Spleen (tissue), 13 donors: ENCODE measurements at places on chromosomes 7 and 10. TPM values are rescaled to one million over a fixed set of nuclear protein-coding genes. Genes with fewer than 3 reads are reported as not detected.

DNA sequence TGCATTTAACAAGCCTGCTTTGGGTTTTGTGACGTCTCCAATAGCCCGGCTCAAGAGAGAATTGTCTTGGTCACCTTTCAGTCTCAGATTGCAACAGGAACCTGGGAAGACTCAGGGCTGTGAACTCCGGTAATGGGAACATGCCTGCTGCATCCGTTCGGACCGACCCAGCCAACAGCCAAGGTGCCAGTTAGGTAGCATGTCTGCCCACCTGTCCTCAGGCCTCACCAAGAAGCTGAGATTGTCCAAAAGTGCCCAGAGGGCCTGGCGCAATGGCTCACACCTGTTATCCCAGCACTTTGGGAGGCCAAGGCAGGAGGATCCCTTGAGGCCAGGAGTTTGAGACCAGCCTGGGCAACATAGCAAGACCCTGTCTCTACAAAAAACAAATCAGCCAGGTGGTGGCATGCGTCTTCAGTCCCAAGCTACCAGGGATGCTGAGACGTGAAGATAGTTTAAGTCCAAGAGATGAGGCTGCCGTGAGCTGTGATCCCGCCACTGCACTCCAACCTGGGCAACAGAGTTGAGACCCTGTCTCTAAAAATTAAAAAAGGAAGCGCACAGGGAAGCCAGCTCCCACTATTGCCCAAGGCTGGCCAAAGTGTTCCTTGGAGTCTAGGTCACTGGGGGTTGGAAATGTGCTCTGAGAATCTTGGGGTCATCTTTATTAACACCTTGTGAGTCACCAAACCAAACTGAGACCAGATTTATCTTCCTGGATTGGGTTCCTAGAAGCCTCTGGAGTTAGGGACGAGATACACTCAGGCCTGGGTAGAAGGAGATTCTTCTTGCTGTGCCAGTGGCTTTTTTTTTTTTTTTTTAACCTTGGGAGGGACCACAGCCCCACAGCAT lies 26.9 kb downstream of the BAG3 start:
- no peak overlapping the region for H3K4me3 ChIP-seq
- H3K27me3 ChIP-seq, result no peaks in the 10 kb centered on the region
- peak; percentile 6 for DNase-seq
- H3K4me1 ChIP-seq, result no peaks in the 10 kb centered on the region

- no peak overlapping the region for H3K4me3 ChIP-seq
- DNase-seq, result no peak
These were observed 320.7 kb downstream of the GPR37 start for GRCh38 chr7:124444696-124445480.

DNA sequence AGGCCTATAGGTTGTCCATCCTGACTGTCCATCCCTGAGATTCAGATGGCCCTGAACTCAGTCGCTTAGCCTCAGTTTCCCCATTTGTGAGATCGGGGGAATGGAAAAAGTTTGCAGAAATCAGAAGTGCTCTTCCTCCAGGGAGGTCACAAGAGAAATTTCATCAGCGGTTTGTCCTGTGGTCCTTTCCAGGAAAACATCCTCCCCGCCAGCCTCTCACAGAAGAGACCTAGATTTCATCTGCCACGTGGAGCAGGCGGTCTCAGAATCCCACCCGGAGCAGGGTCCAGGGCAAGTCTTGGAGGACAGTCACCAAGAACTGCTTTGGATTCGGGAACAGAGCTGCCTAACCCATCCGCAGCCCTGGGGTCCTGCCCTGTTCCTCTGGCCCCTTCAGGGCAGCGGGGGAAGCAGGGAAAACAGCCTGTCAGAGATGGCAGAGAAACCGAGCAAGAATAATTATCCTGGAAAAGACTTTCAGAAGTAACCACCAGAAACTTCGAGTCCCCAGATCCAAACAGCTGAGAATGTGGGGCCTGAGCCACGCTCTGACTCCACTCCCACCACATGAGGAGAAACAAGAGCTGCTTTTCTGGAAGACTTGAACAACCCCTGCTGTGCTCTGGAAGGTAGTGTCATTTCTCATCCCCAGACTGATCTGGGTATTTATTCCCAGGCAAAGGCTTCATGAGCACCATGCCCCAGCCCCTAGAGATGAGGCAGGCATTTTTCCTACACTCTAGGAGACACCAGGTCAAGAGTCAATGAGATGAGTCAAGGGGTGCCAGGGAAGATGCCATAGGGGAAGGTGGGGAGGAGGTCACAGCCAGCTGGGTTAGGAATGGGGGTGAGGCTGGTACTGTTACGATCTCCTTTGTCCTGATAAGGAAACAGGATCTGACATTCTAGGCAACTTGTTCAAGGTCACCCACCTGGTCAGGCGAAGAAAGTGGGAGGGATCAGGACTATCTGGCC lies 1.1 kb upstream of the TNS3 start:
- H3K27ac ChIP-seq, result no peak overlapping the region
- peaks cover 28% of the 10 kb centered on the region for H3K4me1 ChIP-seq
- H3K4me3 ChIP-seq, result no peak overlapping the region
- H3K36me3 ChIP-seq, result no peaks in the 10 kb centered on the region
- no peaks in the 10 kb centered on the region for H3K27me3 ChIP-seq
- no peak for DNase-seq

GRCh38 chr7:120988591-120989256 lies at the start of gene CPED1:
Gene CPED1, plus strand, starts transcription at chr7:120988711. Its CDS starts 911 bp downstream, at chr7:120989622.
- peaks cover 52% of the 10 kb centered on the region for H3K4me1 ChIP-seq
- peak within 1 kb of the TSS; percentile 84 for H3K27ac ChIP-seq
- H3K4me3 ChIP-seq, result peak within 1 kb of the TSS; percentile 46
- peaks cover 22% of the 10 kb centered on the region for H3K27me3 ChIP-seq
- DNase-seq, result peak; percentile 92

DNA sequence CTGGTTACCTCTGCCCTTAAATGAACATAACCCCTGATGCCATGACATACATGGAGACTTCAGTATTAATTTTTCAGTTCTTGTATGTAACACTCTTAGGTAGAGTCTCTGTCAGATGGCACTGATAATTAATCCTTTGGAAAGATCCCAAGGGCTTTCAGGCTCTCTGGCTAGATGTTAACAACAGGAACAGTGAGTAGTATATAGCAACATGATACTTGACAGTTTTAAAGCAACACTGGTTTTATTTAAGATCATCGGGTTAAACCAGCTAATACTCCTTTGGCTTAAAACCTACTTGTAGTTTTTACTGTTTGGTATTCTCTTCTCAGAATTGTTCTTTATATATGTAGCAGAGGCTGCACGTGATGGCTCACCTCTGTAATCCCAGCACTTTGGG lies 27.3 kb downstream of the AHCYL2 start:
- DNase-seq, result no peak
- no peak overlapping the region for H3K4me3 ChIP-seq
- H3K36me3 ChIP-seq, result no peaks in the 10 kb centered on the region
- H3K27ac ChIP-seq, result no peak overlapping the region

DNA sequence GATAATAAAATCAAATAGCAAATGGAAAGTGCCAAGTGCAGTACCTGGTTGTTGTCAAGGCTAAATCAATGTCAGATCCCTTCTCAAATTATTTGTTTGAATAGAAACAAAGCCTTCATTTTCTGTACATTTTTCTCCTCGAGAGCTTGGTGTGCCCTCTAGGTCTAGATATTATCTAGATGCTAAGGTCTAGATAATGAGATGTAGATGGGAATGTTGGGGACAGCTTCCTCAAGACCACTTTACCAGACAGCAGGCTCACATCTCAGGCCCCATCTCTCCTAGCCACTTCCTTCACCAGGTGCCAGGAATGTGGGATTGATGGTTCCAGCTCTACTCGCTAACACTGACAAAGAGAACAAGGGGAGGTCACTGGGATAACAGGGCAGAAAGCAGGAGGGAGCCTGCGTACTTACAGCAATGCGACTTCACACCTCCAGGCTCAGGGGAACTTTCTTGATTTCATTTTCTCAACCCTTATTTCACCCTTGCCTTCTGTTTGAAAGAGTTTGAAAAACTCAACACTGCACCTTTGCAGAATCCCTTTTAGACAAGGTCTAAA lies 451.4 kb upstream of the VSTM2A start:
- DNase-seq, result no peak
- no peaks in the 10 kb centered on the region for H3K36me3 ChIP-seq
- no peaks in the 10 kb centered on the region for H3K4me1 ChIP-seq
- H3K27me3 ChIP-seq, result no peaks in the 10 kb centered on the region

DNA sequence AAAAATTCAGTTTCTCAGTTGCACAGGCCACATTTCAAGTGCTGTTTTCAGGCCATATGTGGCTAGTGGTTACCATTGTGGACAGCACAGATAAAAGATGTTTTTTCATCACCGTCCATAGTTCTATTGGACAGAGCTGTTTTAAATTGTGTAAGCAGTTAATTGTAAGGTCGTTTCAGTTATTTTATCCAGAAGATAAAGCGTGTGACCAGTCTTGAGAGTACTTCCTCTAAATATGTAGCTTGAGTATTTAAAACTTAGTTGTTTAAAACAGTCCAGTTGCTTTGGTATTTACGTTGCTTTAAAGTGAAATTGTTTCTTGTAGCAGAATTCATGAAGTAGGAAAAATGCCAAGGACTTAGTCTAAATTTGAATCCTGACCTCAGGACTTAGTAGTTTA lies 66.9 kb downstream of the ZNRF2 start:
- no peaks in the 10 kb centered on the region for H3K27me3 ChIP-seq
- peak overlapping the region; percentile 37 for H3K27ac ChIP-seq
- no peak for DNase-seq
- no peaks in the 10 kb centered on the region for H3K36me3 ChIP-seq
- H3K4me3 ChIP-seq, result no peak overlapping the region

GRCh38 chr10:2519139-2519538 lies 548.2 kb upstream of the PFKP start:
- H3K4me3 ChIP-seq, result no peak overlapping the region
- H3K4me1 ChIP-seq, result no peaks in the 10 kb centered on the region
- no peak for DNase-seq
- no peak overlapping the region for H3K27ac ChIP-seq
- H3K36me3 ChIP-seq, result no peaks in the 10 kb centered on the region

GRCh38 chr10:91050371-91051034 lies 129.6 kb upstream of the ANKRD1 start:
- DNase-seq, result no peak
- H3K4me3 ChIP-seq, result no peak overlapping the region
- H3K4me1 ChIP-seq, result no peaks in the 10 kb centered on the region

DNA sequence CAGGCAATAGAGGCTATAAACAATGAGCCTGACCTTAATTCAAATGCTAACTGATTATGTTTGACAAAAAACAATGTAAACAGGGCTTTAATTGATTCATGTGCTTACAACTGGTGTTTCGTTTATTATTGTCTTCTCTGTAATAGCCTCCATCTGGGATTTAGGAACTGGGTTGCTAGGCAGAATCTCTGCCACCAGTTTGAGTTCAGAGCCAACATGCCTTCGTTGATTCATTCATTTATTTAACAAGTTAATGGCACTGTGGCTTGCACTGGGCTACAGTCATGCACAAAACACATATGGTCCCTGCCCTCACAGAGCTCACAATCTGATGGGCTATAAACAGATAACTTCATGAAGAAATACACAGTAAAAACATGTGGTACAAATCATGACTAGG lies 19.6 kb upstream of the CDHR3 start:
- no peaks in the 10 kb centered on the region for H3K27me3 ChIP-seq
- no peak for DNase-seq
- H3K4me1 ChIP-seq, result no peaks in the 10 kb centered on the region

The AKR1C2 gene
- 0.84 TPM for total RNA-seq

The DYDC2 gene
- total RNA-seq, result not detected

The WDR86 gene
- 69.2 TPM for total RNA-seq

The ATOH7 gene
- total RNA-seq, result not detected

The TMEM139 gene
- total RNA-seq, result 2.0 TPM

The PRR15 gene
- not detected for total RNA-seq

The FKBP6 gene
- total RNA-seq, result not detected
